Renal pelvis (tissue), 12 donors: ENCODE measurements at places on chromosomes 7 and 10. TPM values are rescaled to one million over a fixed set of nuclear protein-coding genes. Genes with fewer than 3 reads are reported as not detected.

GRCh38 chr7:158422196-158422886 is 165.3 kb downstream of the PTPRN2 start:
- DNase-seq = no peak

DNA sequence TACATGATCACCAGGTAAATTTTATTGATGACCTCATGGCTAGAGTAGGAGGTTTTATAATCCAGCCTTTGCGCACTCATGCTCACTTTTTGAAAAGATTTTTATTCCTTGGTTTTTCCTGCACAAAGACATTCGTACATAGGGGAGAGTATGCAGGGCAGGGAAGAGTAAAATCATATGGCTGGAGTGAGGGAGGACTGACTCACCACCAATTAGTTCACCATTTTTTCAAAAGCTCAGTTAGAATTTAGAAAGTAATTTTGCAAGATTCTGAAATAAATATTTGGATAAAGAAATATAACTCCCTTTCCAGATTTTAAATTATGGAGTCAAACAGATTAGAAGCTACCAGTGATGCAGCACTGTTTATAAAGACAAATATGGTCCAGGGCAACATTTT is 111.9 kb downstream of the SEMA3D start:
- DNase-seq = no peak

DNA sequence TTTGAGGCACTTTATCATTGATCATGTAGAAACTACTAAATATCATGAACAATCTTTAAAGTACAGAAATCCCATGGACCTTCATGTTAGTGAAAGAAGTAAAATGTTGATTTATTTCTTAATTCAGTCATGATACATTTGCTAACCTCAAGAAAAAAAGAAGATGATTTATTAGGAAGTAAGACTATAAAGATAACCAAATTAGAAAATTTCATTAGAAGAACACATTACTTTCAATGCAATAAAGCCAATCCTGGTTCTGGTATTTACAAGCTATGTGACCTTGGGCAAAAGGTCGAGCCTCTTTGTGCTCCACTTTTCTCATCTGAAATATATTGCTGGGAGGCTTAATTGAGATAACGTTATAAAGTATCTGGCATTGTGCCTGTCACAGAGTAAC is 365.0 kb downstream of the KIF20B start:
- DNase-seq = no peak

GRCh38 chr10:111204838-111205237 is 128.0 kb downstream of the ADRA2A start:
- no peak for DNase-seq

PRSS37 gene
- polyA plus RNA-seq = 0.21 TPM

SEMA3E gene
- polyA plus RNA-seq = 2.0 TPM

C10orf90 gene
- polyA plus RNA-seq = 0.76 TPM

MRLN gene
- polyA plus RNA-seq = 0.36 TPM
